Naive thymus-derived CD4-positive, alpha-beta T cell (primary cell): ENCODE measurements at places on chromosomes 5 and 9. TPM values are rescaled to one million over a fixed set of nuclear protein-coding genes. Genes with fewer than 3 reads are reported as not detected.

AIF1L gene
- 0.37 TPM for total RNA-seq

SLC34A3 gene
- 0.16 TPM for total RNA-seq

SNCAIP gene
- not detected for total RNA-seq

IL17B gene
- not detected for total RNA-seq

ZDHHC11B gene
- total RNA-seq = 1.6 TPM

EFCAB9 gene
- total RNA-seq = not detected

CA9 gene
- total RNA-seq = not detected

C5orf47 gene
- not detected for total RNA-seq

TAL2 gene
- total RNA-seq = not detected

PNPLA7 gene
- total RNA-seq = 4.7 and 4.9 TPM in 2 replicates

DNA sequence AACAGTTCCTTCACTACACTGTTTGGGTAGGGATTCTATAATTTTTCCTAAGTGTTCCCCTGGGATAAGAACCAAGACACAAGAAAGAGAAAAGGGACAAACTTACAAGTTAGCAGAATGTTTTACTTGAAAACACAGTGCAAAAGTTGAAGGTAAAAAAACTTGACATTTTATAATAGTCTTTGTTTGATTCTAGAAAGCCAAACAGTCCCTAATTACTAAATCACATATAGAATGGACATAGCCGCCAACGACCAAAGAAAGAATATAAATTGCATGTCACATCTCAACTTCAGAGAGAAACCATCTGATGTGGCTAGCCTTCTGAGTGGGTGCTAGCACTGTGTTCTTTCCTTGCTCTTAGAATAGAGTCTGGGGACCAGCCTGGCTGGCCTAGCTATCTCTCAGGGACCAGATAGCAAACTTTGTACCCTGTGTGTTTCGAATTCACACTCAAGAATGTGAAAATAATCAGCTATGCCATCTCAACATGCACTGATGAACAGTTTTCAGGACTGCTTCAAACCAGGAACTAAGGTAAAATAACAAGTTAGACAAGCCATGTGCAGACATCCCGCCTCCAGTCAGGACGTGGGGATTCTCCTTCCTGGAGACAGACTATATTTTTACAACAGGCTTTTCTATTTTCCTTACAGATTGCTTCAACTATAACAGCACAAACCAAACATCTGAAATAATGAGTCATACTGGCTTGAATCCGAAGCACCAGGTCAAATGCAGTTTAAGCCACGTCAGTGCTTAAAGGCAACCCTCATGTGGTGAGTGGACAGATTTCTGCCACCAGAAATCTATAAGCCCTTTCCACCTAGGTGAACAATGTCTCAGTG, 53.7 kb downstream of the LHFPL2 start:
- H3K36me3 ChIP-seq = no peaks in the 10 kb centered on the region
- H3K27ac ChIP-seq = no peak overlapping the region
- no peaks in the 10 kb centered on the region for H3K4me1 ChIP-seq

GRCh38 chr9:130982636-130983358, 26.2 kb upstream of the LAMC3 start:
- DNase-seq = no peak
- no peaks in the 10 kb centered on the region for H3K27me3 ChIP-seq
- no peak overlapping the region for H3K4me3 ChIP-seq
- H3K27ac ChIP-seq = no peak overlapping the region
- H3K4me1 ChIP-seq = no peaks in the 10 kb centered on the region
- H3K36me3 ChIP-seq = no peaks in the 10 kb centered on the region

DNA sequence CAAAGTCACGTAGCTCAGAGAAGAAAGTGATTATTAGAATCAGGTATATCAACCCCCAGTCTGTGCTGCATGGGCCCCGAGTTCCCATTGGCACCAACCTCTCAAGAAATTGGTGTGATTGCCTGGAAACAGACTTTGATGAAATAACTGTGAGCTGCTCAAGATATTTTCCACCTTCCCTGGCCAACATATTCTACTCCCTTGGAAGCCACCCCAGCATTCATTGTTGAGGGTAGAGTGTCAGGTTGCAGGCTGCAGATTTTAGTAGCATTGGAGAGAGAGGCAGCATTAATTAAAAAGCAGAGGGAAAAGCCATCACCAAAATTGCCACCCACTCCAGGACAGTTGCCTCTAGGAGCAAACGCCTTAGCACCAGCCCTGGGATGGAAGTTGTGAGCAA, 154.2 kb upstream of the TNPO1 start:
- H3K4me1 ChIP-seq = no peaks in the 10 kb centered on the region
- H3K36me3 ChIP-seq = no peaks in the 10 kb centered on the region
- H3K4me3 ChIP-seq = no peak overlapping the region
- H3K27ac ChIP-seq = no peak overlapping the region
- DNase-seq = no peak

DNA sequence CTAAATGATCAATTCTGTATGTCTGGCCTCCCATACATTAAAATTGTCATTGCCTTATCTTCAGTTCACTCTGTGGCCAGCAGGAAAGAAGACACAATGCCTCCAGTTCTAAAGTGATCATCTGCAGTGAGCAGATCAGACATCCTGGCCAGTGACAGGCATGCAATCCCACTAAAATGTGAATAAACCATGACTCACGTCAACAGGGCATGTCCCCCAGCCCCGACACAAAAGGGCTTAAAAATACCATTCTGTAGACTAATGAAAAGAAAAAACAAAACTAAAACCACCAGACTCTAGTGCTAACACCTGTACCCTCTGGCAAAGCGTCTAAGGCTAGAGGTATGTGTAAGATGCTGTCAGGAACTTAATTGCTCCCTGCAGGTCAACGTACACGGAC, 38.5 kb downstream of the DDX31 start:
- no peak overlapping the region for H3K4me3 ChIP-seq
- no peaks in the 10 kb centered on the region for H3K4me1 ChIP-seq
- DNase-seq = no peak
- no peak overlapping the region for H3K27ac ChIP-seq
- H3K36me3 ChIP-seq = peaks cover 9% of the 10 kb centered on the region
- H3K27me3 ChIP-seq = no peaks in the 10 kb centered on the region

- H3K4me3 ChIP-seq = no peak overlapping the region
- H3K27ac ChIP-seq = no peak overlapping the region
- H3K4me1 ChIP-seq = no peaks in the 10 kb centered on the region
- H3K36me3 ChIP-seq = no peaks in the 10 kb centered on the region
These were observed 9.0 kb downstream of the CDX1 start for GRCh38 chr5:150175536-150175935.

DNA sequence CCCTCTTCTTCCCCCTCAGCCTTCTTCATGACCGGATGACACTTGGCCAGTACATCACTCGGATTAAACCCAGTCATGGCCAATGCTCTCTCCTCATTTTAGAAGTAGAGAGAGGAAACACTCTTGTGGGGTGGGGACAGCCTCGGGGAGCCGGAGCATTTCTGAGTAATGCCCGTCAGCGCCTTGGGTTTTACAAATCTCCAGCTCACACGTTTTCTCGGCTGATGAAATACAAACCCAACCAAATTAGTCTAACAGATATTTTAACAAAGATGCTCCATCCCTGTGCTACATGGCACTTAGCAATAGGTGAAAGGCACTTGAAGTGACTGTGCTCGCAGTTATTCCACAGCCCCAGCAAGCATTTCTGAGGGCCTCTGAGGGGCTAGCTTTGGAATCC, 51.7 kb downstream of the ZNF366 start:
- no peaks in the 10 kb centered on the region for H3K4me1 ChIP-seq
- no peak for DNase-seq
- H3K36me3 ChIP-seq = no peaks in the 10 kb centered on the region
- H3K27ac ChIP-seq = no peak overlapping the region
- no peaks in the 10 kb centered on the region for H3K27me3 ChIP-seq
- H3K4me3 ChIP-seq = no peak overlapping the region

GRCh38 chr9:91425271-91425670, 1.6 kb upstream of the NFIL3 start:
- H3K4me1 ChIP-seq = peaks cover 25% of the 10 kb centered on the region
- DNase-seq = no peak
- peaks cover 4% of the 10 kb centered on the region for H3K27me3 ChIP-seq
- H3K4me3 ChIP-seq = peak overlapping the region; percentile 63
- no peak overlapping the region for H3K27ac ChIP-seq

GRCh38 chr9:20985851-20986600, 45.4 kb downstream of the HACD4 start:
- H3K27me3 ChIP-seq = no peaks in the 10 kb centered on the region
- H3K4me1 ChIP-seq = no peaks in the 10 kb centered on the region
- H3K27ac ChIP-seq = no peak overlapping the region
- H3K4me3 ChIP-seq = no peak overlapping the region

DNA sequence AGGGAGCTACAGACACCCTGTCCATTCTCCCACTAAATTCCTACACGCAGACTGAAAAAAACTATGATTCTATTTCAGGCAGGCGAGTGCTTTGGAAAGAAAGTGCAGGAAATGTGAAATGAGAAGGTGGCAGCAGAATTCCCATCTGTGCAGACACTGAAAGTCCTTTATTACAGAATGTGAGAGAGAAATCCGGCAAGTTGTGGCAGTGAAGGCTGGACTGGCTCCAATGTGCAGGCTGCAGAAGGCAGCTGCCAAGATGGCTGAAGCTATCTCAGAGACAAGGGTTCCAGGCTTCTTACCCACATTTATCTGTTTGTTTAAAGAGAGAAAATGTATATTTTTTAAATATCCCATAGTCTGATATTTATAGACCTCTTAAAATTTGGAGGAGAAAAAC, 161.8 kb upstream of the VLDLR start:
- DNase-seq = no peak
- H3K36me3 ChIP-seq = no peaks in the 10 kb centered on the region
- H3K4me3 ChIP-seq = no peak overlapping the region
- H3K27me3 ChIP-seq = no peaks in the 10 kb centered on the region
- H3K4me1 ChIP-seq = no peaks in the 10 kb centered on the region

GRCh38 chr9:2053883-2054845, 39.0 kb downstream of the SMARCA2 start:
- peak; percentile 86 for DNase-seq
- no peaks in the 10 kb centered on the region for H3K27me3 ChIP-seq
- H3K4me1 ChIP-seq = peaks cover 26% of the 10 kb centered on the region
- peak overlapping the region; percentile 60 for H3K27ac ChIP-seq
- H3K4me3 ChIP-seq = no peak overlapping the region
- peaks cover 27% of the 10 kb centered on the region for H3K36me3 ChIP-seq

DNA sequence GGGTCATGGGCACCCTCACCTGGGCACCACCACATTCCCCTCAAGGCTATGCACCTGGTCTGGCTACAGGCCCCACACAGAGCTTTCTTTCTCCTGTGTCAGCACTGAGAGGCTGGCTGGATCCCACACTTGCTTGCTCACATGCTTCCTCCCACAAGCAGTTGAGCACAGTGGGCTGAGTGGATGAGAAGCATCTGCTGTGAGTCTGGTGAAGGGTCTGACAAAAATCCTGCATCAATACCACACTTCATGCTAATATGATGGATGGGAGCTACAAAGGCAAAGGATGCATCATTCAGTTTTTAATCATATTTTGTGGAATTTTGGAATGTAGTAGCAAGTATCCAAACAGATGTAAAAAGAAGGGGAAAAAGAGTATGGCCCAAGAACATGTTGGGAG, 830.8 kb upstream of the PTPRD start:
- H3K36me3 ChIP-seq = no peaks in the 10 kb centered on the region
- no peaks in the 10 kb centered on the region for H3K27me3 ChIP-seq
- no peak for DNase-seq

- no peaks in the 10 kb centered on the region for H3K4me1 ChIP-seq
- no peak overlapping the region for H3K27ac ChIP-seq
- H3K27me3 ChIP-seq = no peaks in the 10 kb centered on the region
- no peak for DNase-seq
- H3K4me3 ChIP-seq = no peak overlapping the region
- H3K36me3 ChIP-seq = no peaks in the 10 kb centered on the region
These were observed 248.3 kb upstream of the CCNG1 start for GRCh38 chr5:163189023-163189553.

- H3K27ac ChIP-seq = no peak overlapping the region
- H3K4me3 ChIP-seq = no peak overlapping the region
- no peaks in the 10 kb centered on the region for H3K27me3 ChIP-seq
- no peak for DNase-seq
These were observed 282.7 kb upstream of the VLDLR start for GRCh38 chr9:2338777-2339365.

- no peaks in the 10 kb centered on the region for H3K27me3 ChIP-seq
- no peaks in the 10 kb centered on the region for H3K4me1 ChIP-seq
- H3K27ac ChIP-seq = no peak overlapping the region
- no peaks in the 10 kb centered on the region for H3K36me3 ChIP-seq
- no peak for DNase-seq
These were observed 180.8 kb upstream of the KLF9 start for GRCh38 chr9:70595211-70595610.

DNA sequence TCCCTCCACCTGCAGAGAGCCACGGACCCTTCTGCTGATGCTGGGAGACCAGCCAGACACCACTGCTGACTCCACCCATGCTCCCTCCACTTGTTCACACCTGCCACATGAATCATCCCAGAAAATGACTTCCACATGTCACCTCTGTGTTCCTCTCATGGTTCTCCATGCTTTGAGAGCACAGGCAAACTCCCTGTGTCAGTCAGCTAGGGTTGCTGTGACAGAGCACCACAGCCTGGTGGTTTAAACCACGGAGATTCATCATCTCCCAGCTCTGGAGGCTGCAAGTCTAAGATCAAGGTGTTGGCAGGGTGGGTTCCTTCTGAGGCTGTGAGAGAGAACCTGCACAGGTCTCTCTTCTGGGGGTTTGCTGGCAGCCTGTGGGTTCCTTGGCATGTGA, 381.4 kb downstream of the GADD45G start:
- H3K27me3 ChIP-seq = no peaks in the 10 kb centered on the region
- H3K4me3 ChIP-seq = no peak overlapping the region
- H3K27ac ChIP-seq = no peak overlapping the region
- DNase-seq = no peak

DNA sequence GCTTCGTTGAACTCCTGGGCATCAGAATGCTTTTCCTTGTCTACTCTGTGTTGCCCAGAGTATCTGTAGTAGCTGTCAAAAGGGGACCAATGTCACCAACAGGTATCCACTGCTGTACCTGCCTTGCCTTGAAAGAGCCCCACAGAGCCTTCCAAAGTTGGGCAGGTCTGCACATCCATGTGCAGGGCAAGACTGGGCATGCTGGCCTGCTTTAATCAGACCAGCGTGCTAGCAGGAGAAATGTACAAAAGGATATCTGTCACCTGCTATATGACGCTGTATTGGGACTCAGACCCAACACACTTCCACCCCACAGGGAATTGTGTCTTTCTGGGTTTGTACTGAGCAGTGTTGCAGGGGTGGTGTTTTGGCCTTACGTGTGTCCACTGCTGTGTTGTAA, 11.9 kb downstream of the DELE1 start:
- no peak overlapping the region for H3K27ac ChIP-seq
- no peak for DNase-seq
- no peaks in the 10 kb centered on the region for H3K27me3 ChIP-seq
- H3K36me3 ChIP-seq = peaks cover 33% of the 10 kb centered on the region
- no peak overlapping the region for H3K4me3 ChIP-seq

DNA sequence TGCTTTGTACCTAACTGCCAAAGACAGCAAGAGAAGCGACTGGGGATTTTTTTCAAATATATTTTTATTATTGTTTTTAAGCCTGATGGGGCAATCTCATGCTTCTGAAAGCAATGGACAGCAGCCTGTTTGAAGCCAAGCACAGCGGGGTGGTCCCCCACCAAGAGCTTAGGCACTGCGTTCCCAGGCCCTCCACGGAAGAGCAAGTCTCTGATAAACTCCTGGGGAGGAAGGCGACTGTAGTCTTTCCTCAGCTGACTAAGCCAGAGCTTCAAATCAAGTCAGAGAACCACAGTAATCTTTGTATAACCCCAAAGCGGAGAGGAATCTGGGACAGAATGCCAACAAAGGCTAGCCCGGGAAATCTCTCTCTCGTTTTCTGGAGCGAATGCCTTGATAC, 54.4 kb downstream of the ARSB start:
- no peaks in the 10 kb centered on the region for H3K27me3 ChIP-seq
- no peaks in the 10 kb centered on the region for H3K36me3 ChIP-seq
- no peaks in the 10 kb centered on the region for H3K4me1 ChIP-seq
- H3K27ac ChIP-seq = no peak overlapping the region
- H3K4me3 ChIP-seq = no peak overlapping the region
- DNase-seq = no peak
